ENCODE measurements at places on chromosomes 7 and 10.

- ATAC-seq, result peak; percentile 39
Observed at GRCh38 chr7:38169847-38170246, 8.2 kb upstream of the STARD3NL start.

DNA sequence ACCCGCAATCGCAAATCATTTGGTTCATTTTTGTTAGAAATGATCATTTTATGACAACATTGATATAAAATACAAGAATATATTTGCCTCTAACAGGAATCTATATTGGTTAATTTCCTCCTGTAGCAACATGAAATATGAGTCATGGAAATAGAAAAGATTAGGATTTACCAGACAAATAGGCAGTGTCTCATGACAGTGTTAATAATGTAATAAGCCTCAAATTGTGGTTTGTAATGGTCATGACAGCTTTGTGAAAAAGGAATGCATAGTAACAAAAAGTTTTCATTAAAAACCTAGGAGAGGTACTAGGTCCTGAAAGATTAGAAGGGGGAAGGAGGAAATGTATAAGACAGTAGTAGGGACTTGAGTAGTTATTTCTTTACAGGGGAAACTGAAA lies 7.9 kb upstream of the SLK start:
- ATAC-seq, result no peak

DNA sequence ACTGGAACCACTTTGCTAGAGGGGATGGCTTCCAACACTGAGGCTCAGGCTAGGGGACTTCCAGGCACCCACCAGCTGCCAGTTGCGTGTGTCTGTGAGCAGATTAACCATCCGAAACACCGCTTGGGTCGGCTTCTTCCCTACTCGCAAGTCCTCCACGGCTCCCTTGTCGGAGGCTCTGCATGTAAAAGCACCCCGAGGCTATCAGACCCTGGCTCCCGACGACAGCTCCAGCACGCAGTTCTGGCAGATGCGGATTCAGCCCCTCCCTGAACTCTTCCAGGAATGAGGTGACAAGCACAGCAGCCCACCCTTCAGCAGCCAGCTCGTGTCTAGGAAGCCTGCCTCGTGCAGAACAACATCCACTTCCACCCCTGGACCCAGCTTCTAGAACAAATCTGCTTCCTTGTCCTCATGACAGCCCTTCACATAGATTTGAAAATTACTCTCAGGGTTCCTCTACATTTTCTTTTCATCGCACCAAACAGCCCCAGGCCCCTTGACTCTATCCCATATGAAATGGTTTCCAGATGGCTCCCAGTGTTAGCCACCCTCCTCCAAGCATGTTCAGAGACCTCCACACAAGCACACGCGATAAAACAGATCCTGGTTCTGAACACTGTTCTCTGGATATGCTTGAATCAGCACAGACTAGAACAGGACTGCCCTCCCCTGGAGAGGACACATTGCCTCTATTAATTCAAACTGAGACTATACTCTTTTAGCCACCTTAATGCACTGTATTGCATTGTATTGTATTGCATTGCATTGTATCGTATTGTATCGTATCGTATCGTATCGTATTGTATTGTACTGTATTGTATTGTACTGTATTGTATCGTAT lies 44.6 kb downstream of the SLIT1 start:
- ATAC-seq, result no peak

DNA sequence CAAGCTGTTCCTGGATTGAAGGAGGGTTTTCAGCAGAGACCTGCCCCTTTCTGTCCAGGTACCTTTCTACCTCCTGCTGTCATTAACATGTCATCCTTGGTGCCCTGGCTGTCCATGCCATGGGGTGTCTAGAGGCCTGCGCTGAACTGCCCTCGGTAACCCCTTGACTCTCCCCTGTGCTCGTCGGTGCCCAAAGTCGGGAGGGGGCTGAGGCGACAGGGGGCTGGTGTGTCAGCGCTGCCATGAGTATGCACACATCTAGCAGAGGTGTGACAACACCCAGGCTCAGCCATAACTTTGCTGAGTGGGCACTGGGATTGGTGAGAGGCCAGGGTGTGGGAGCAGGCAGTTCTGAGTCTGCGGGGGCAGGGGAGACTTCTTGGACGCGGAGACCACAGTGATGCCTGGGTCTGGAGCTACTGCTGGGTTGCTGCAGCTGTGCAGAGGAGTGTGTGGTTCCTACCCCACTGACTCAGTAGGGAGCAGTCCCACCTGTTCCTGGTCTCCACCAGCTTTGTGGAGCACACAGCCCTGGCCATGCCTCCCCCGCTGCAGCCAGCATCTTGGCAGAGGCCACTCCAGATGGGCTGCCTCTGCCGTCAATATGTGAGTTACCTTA lies 376.2 kb upstream of the SEMA3C start:
- ATAC-seq, result no peak

DNA sequence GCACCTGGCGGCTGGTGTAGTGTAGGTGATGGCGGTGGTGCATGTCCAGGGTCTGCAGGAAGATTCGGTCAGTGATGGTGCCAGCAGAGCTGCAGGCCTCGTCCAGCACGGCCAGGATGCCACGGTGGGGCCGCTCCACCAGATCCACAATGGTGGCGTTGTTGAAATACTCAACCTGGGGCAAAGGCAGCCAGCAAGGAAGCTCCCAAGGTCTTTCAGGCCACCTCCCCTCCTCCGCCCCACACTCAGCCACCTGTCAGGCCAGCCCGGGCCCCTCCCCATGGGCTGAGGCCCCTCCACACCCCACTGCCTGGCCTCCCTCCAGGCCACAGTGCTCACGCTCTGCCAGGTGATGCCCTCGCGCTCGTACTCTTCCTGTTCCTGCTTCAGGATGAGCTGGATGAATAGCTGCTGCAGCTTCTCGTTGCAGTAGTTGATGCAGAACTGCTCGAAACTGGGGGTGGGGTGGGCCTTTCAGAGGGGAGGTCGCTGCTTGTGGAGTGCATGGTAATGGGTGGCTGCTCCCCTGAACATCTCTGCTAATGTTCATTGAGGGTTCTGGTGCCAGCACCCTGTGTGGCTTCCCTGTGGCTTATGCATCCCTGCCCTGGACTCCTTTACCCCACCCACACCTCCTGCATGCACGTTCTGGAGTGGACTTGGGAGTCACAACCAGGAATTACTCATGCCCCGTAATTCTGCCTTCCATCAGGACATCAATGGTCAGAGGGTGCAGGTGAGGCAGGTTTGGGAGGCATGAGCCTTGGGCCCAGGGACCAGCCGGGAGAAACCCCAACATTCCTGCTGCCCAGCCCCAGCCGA lies 8.9 kb downstream of the MYO1G start:
- no peak for ATAC-seq

DNA sequence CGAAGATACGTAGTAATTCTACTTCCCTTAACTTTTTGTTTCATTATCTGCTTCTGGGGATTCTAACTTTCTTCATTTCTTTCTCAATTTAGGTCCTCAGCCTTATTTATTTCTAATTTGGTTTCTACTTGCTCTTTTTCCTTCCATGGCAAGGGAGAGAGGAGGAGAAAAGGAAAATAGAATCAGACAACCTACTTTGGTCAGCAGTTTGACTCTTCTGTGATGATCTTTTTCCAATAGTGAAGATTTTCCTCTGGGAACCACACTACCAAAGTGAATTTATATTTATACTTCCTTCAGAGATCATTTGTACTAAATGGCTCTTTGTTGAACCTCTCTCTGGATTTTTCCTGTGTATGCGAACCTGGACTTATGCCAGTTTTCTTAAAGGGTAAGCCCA lies 90.2 kb downstream of the TMEM26 start:
- no peak for ATAC-seq
